NCI-H69 (cell line): ENCODE measurements at places on chromosomes 2 and 18.

DNA sequence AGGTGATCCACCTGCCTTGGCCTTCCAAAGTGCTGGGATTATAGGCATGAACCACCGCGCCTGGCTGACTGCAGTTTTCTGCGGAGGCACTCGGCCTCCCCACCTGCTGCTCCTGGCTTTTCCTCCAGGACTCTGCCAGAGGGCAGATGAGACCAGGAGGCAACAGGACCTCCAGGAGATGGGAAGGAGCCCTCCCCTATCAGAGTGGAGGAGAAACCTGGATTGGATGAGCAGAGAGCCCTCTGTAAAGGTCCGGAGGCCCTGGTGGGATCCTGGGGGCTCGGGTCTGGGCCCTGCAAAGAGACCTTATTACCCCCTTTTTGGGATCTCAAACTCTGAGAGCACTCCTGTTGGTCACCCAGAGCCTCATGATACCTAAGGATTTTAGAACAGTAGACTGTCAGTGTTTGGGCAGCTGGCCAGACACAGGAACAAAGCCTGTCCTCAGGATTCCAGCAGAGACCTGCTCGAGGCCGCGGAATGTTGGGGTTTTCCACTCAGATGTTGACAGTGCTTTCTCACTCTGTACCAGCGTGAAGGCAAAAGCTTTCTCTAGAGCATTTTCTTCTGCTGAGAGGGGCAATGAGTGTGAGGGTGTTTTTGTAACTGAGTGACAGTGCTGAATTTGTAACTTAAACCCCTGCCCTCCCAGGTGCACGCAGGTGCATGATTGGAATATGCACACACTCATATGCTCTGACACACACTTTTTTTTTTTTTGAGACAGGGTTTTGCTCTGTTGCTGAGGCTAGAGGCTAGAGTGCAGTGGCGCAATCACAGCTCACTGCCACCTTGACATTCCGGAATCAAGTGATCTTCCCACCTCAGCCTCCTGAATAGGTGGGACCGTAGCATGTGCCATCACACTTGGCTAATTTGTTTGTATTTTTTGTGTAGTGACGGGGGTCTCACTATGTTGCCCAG lies 48.4 kb downstream of the NPPC start:
- peak; percentile 52 for DNase-seq

DNA sequence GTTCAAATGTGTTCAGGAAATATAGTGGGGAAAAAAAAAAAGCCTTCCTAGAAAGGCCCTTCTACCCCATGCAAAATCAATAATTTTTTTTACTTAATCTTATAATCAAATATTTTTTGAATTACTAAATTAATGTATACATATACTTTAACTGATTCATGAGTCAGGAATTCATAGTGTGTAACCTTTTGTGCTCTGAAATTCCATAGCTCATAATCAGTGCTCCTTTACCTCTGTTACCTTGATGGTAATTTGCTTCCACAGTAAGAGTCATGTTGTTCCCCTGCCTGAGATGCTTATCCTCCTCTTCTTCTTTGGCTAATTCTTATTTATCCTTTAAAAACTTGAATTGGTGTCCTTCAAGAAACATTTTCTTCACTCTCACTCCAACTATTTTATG lies 414.2 kb downstream of the THSD7B start:
- DNase-seq = no peak

GRCh38 chr2:108171657-108172056 lies 68.1 kb upstream of the SULT1C3 start:
- DNase-seq = no peak

GRCh38 chr18:73782405-73782804 lies 365.2 kb downstream of the FBXO15 start:
- DNase-seq = no peak

GRCh38 chr2:14642499-14642898 lies 10.0 kb downstream of the LRATD1 start:
- DNase-seq = no peak

DNA sequence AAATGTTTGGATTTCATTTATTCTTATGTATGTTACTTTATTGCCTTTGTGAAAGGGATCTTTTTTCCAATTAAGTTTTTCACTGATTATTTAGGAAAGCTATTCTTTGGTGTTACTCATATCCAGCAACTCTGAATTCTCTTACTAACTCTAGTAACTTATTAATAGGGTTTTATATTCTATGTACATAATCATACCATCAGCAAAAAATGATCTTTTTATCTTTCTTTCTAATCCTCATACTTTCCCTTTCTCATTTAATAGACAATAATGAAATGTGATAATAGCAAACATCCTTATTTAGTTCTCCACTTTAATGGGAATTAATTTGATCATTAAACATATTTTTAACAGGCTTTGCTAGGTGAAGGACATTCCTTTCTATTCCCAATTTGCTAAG lies 12.3 kb upstream of the CDKL4 start:
- DNase-seq = no peak

DNA sequence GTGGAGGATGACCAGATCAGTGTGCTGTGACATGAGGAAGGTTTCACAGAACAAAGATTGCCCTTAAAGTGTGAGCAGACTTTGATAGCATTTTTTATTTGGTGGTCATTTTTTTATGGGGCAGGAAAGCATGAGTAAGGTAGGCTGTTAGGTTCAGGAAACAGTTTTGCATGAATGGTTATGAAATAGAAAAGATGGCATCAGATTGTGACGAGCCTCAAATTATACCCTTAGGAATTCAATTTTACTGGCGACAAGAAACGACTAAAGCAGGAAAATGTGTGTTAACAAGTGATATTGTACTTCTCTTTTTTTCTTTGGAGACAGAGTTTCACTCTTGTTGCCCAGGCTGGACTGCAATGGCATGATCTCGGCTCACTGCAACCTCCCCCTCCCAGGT lies 44.7 kb downstream of the PIK3C3 start:
- no peak for DNase-seq

DNA sequence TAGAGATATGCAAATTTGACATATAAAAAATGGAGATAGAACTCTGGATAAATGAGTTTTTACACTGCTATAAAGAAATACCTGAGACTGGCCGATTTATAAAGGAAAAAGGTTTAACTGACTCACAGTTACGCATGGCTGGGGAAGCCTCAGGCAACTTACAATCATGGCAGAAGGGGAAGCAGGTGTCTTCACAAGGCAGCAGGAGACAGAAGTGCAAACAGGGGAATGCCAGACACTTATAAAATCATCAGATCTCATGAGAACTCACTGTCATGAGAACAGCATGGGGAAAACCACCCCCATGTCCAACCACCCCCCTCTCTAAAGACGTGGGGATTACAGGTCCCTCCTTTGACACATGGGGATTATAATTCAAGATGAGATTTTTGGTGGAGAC lies 1540.2 kb upstream of the SLC39A10 start:
- DNase-seq = peak; percentile 42

- DNase-seq = no peak
These were observed 162.7 kb upstream of the COL3A1 start for GRCh38 chr2:188811522-188811921.

GRCh38 chr2:162989507-162989906 lies 150.9 kb upstream of the KCNH7 start:
- DNase-seq = peak; percentile 76

DNA sequence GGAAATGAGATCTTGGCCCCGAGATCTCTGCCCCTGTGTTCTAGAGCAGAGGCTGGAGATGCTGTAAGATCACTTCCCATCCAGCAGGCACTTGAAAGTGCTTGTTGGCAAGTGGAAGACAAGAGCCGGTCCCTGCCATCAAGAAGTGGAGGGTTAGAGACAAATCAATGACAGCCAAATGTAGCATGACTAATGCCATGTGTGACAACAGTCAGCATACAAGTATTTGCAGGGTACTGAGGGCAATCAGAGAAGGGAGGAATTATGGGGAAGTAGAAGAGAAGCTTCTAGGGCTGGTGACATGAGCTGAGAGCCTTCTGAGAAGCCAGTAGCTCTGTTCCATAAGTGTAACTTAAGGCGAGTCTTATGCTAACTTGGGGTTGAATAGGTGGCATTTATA lies 58.6 kb downstream of the TMEM17 start:
- no peak for DNase-seq

DNA sequence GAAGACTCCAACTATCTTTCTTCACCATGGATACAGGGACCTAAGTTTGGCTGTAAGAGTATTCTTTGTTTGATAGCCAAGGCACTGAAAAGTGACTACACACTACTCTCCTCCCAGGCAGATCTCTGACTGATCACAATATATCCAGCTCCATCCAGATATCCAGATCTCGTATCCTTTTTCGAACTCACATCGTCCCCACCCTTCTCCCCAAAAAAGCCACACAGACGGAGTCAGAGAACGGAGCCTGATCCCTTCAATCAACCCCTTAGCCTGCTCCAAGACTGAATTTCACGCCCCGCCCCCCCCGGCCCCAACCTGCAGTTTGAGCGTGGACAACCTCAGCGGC lies 533 bp downstream of the DHX57 start:
- DNase-seq = peak; percentile 9

DNA sequence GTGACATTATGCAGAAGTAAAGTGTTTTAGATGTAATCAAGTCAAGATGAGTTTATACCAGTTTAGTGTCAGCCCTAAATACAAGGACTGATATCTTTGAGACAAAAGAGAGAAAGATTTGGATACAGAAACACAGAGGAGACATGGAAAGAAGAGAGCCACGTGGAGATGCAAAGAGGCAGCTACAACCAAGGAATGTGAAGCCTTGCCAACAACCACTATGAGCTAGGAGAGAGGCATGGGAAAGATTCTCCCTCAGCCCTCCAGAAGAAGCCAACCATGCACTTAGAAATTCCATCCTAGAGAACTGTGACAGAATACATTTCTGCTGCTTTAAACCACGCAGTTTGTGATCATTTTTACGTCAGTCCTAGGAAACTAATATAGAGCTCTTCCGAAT lies 217.2 kb downstream of the DOK6 start:
- no peak for DNase-seq

- no peak for DNase-seq
These were observed 99.7 kb downstream of the EIPR1 start for GRCh38 chr2:3277748-3278520.

DNA sequence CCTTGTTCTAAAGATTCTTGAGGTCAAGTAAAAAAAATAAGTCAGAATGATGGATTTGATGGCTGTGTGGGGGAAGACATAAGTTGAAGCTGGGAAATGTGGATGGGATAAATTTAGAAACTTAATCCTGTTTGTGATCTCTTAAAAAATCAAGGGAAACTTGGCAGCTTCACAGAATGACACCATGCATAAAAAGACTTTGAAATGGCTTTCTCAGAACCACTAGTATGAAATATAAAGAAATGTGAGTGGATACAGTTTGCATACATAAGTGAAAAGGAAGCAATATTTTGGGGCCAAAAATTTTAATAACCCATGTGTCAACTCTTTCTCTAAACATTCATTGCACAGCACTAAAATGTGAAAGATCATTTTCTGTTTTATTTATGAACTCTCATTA lies 21.7 kb downstream of the CDH19 start:
- no peak for DNase-seq

- DNase-seq = no peak
These were observed 5.3 kb upstream of the TYMS start for GRCh38 chr18:652131-652530.

GRCh38 chr2:96537734-96538486 lies 1.4 kb downstream of the ARID5A start:
- DNase-seq = no peak

DNA sequence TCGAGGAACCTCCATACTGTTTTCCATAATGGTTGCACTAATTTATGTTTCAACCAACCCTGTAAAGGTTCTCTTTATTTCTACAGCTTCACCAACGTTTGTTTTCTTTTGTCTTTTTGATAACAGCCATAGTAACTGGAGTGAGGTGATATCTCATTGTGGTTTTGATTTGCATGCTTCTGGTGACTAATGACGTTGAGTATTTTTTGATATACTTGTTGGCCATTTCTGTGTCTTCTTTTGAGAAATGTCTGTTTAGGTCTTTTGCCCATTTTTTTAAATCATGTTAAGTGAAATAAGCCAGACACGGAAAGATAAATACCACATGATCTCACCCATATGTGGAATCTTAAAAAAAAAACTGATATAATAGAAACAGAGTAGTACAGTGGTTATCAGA lies 74.8 kb upstream of the SMIM21 start:
- DNase-seq = no peak

GRCh38 chr2:196186266-196186980 lies 15.0 kb upstream of the STK17B start:
- no peak for DNase-seq

DNA sequence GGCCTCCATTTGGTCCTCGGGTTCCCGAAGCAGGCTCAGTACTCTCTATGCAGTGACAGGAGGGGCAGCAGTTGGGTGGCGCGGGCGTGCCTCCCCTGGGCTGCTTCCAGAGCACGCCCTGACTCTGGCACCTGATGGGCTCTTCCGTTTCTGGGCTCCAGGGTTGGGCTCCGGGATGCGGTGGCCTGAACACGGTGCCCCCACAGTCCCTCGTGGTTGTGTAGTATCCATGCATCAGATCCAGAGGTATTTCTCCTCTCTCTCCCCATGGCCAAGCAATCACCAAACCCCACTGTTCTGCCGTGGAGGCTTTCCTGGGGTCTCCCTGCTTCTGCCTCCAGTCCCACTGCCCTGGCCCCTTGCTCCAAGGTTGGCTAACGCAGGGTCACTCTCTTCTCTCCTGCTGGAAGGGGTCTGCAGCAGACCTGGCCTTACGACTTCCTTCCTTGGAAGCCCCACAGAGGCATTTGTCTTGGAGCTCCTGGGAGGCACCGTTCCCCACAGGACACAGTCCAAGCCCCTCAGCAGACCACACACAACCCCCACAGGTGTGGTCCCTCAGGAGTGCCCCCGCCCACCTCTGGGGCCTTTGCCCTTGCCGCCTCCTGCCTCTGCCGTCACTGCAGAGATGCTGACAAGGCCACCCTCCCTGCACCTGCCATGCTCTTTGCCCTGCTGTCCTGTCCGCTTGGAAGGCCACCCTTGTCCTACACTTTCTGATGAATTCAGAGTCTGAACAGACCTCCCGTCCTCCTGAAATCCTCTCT lies 136.6 kb upstream of the ASB18 start:
- DNase-seq = no peak

GRCh38 chr2:29326926-29327325 lies 211.7 kb downstream of the CLIP4 start:
- DNase-seq = no peak

- no peak for DNase-seq
These were observed 71.1 kb downstream of the MGAT5 start for GRCh38 chr2:134324947-134325346.

- DNase-seq = peak; percentile 47
These were observed 90.3 kb downstream of the OLA1 start for GRCh38 chr2:174158003-174158402.

DNA sequence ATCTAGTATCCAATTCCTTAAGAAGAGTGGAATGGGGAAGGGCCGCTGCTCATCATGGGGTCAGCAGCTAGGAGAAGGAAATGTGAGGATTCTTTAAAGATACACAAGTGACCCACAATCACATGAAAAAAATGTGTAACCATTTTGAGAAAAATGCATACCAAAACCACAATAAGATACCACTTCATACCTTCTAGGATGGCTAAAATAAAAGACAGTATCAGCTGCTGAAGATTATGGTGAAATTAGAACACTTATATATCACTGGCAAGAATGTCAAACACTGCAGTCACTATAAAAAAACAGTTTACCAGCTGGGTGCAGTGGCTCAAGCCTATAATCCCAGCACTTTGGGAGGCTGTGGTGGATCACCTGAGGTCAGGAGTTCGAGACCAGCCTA lies 67.9 kb downstream of the C2orf74 start:
- no peak for DNase-seq

GRCh38 chr2:44118257-44118656 lies 50.4 kb upstream of the PPM1B start:
- no peak for DNase-seq

- DNase-seq = peak; percentile 73
These were observed 688.9 kb upstream of the ID2 start for GRCh38 chr2:7992612-7993602.
